ENCODE measurements at places on chromosomes 4 and X.
A peak's percentile ranks its signal among the peaks of the same experiment; 100 is the strongest.

- DNase-seq: no peak
Measured at GRCh38 chr4:99845179-99845578, 28.6 kb downstream of the DAPP1 start.

DNA sequence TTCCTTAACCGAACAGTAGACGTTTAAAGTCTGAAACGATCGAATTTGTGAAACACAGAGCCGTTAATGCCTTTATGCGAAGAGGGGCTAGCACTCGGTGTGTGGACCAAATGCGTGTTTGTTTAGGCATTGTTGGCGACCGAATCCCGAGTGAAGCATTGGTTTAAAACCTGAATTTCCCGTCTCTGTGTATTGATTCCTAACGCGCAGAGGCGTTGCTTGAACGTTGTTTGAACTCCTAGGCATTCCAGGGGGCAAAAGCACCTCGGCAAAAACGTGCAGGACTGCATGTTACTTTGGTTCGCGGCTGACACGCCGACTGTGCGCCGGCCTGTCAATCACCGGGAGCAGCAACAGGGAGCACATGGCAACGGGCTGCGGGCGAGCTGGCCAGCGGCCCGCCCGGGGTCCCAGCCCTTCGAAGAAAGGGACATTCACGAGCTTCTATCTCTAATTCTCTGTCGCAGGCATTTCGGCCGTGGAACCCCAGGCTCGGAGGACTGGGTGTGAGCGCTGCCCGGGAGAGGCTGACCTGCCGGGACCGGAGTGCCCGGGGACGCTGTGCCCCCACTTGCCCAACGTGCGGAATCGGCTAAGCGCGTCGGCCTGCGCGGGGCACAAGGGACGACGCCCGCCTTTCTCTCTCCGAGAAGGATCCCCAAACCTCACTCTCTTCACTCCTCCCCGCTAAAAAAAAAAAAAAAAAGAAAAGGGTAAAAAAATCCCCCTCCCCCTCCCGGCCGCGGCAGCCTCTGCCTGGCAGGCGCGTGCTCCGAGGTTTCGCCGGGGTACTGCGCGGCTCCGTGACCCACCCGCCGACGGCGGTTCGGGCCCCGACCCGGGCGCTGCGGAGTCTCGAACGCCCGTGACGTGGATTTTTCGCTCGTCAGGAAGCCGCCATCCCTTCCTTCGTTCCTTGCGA is 810 bp downstream of the SPRY1 start:
- DNase-seq: peak; percentile 64

DNA sequence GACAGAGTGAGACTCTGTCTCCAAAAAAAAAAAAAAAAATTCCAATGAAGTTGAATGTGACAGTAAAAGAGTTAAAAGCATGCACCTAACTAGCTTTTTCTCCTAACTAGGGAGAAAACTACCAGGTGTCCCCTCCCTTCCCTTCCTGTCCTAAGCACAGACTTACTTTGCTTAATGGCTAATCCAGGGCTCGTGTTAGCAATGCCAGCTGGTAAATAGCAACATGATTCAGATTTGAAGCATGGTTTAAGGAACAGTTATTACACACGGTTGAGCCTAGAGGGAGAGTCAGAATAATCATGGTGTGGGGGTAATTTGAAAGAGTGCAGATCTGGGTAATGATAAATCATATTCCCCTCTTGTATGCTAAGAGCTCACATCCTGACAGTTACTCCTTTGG is 338.3 kb downstream of the STIM2 start:
- DNase-seq: no peak

DNA sequence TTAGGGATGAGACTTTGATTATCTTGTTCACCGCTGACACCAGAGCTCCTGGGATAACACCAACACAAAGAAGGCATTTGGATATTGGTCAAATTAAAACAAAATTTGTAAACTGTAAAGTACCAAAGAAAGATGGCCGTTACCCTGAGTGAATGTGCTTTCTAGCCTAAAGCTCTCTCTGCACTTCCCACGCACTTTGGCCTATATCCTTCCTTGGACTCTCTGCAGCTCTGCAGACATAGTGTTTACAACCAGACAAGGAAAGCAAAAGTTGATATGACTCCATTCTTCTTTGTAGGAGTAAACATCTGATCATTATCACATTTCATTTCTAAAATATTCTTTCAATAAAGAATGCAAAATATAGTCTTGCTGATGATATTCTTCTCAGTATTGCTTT is 44.8 kb upstream of the PITX2 start:
- DNase-seq: peak; percentile 7

GRCh38 chr4:186932196-186932595 is 208.5 kb upstream of the FAT1 start:
- DNase-seq: no peak

DNA sequence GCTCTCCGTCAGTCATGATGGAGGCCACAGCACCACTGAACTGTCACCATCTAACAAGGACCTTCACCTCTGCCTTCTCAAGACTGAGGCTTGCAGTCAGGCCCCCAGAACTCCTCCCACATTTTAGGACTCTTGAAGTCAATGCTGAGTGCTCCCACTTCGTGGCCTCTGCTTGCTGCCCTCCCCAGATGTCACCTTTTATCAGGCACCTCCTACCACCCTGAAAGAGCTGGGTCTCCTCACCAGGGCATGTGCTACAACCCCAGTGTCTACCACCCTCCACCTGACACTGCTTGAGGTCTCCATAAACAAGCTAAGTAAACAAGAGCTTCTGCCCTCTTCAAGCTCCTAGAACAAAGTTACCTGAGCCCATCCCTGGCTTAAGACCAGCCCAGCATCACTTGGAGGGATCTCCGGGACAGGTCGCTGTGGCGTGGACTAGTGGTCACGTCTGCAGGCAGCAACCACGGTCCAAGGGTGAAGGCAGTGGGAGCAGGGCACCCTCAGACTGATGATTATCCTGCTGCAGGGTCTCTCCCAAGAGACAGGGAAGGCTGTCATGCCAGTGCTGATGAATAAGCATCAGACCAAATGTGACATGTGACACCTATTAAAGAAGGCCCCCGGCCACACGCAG is 7.7 kb upstream of the FAM53A start:
- DNase-seq: no peak

GRCh38 chr4:181147416-181147951 is 1095.7 kb upstream of the TENM3 start:
- no peak for DNase-seq

- DNase-seq: no peak
Measured at GRCh38 chrX:2388669-2389068, 112.1 kb downstream of the DHRSX start.

DNA sequence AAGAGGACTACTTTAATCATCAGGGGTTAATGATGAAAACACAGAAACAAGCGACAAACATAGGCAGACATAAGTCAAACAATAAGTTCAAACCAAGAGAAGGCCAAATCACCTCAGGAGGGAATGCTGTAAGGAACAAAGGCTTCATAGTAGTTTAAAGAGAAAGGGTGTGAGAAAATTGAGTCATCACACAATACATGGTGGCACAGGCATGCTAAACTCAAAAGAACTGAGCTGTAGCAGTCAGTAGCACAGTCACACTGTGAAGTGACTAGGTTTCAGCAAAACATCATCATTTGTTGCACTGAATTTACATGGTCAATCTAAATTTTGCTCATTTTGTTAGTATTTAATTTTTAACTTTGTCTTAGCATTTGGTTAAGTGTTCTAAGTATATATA is 24.2 kb downstream of the SMC1A start:
- no peak for DNase-seq

DNA sequence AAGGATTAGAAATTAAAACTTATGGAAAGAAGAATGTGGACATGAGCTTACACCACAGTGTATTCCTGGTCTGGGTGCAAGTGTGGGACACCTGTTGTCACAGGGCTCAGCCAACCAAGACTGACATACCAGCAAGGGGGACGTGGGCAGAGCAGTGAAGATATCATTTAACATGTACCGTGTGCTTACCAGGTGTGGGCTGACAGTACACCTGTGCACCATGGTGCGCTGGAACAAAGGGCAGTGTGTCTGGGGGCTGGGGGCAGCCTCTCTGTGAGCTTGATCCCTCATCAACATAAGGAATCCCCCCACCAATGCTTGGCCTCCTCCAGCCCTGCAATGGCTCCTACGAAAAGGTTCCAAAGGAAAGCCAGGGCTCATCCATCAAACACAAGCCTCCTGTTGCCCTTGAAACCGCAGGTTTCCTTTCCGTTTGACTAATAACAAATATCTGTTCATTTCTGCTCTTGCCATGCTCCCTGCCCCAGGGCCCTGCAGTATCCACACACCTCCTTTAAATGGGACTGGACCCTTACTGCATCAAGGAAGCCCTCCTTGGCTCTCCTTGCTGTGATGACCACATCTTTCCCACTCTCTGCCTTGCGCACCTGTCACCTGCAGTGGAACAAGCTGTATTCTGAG is 16.7 kb downstream of the EVC2 start:
- no peak for DNase-seq

- no peak for DNase-seq
Measured at GRCh38 chrX:86369847-86370630, 221.8 kb downstream of the DACH2 start.
